Activated CD4-positive, alpha-beta memory T cell treated with anti-CD3 and anti-CD28 coated beads, Interleukin-2, amount 10 ng/mL, durations not matched to agents 7 days and 5 days (primary cell): ENCODE measurements at places on chromosomes 3 and 15. TPM values are rescaled to one million over a fixed set of nuclear protein-coding genes. Genes with fewer than 3 reads are reported as not detected.

GPR160 gene
- 13.8 TPM for total RNA-seq

MKRN3 gene
- 4.4 TPM for total RNA-seq

DNA sequence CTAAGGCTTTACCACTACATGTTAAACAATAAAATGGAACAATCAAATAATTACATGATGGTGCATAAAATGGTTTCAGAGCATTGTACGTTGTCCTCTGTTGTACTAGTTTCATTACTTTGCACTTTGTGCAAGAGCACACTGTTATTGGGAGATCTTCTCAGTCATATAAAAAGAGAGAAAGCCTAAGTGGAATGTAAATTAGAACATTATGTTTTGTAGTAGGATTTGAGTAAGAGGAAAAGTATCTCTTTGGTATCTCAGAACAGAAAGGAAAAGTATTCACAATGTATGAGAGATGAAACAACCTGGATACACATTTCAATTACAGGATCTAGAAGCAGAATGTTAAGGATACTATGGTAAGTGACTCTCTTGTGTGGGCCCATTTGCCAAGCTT is 26.9 kb upstream of the PLSCR2 start:
- no peaks in the 10 kb centered on the region for H3K36me3 ChIP-seq
- no peak for DNase-seq
- no peak overlapping the region for H3K27ac ChIP-seq
- H3K4me1 ChIP-seq: peaks cover 17% of the 10 kb centered on the region
- peaks cover 24% of the 10 kb centered on the region for H3K27me3 ChIP-seq

GRCh38 chr3:19030522-19030839 is 117.8 kb upstream of the KCNH8 start:
- DNase-seq: no peak
- no peaks in the 10 kb centered on the region for H3K36me3 ChIP-seq
- no peak overlapping the region for H3K4me3 ChIP-seq
- no peaks in the 10 kb centered on the region for H3K4me1 ChIP-seq

DNA sequence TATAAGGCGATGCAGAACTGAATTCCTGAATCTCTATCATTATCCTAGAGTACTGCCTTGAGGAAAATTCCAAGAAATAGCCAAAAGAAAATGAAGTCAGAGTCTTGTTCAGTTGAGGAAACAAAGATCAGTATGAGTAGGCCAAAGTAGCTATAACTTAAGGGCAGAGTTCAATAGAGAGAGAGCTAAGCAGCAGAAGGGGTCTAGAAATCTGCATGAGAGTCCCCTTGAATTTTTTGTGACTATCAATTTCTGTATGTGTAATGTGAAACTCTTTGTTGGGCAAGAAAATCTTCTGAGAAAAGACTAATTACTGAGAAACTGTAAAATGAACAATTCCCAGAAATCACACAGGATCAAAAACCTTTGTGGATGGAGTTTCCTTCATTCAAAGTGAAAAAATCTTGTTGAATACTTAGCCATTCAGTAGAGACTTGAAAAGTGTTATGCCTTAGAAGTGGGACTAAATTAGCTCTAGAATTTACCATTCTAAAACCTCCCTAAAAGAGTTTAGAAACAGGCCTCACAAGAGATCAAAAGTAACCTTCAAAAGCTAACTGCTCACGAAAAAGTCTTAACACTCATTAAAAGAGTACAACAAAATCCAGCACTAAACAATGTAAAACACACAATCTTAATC is 43.1 kb upstream of the FNDC3B start:
- H3K4me1 ChIP-seq: peaks cover 18% of the 10 kb centered on the region
- H3K36me3 ChIP-seq: peaks cover 5% of the 10 kb centered on the region
- DNase-seq: no peak
- no peak overlapping the region for H3K4me3 ChIP-seq

GRCh38 chr3:157040456-157040855 is 119.5 kb downstream of the CCNL1 start:
- H3K4me3 ChIP-seq: no peak overlapping the region
- no peaks in the 10 kb centered on the region for H3K4me1 ChIP-seq
- DNase-seq: no peak
- H3K27me3 ChIP-seq: peaks cover 31% of the 10 kb centered on the region
- H3K27ac ChIP-seq: no peak overlapping the region

DNA sequence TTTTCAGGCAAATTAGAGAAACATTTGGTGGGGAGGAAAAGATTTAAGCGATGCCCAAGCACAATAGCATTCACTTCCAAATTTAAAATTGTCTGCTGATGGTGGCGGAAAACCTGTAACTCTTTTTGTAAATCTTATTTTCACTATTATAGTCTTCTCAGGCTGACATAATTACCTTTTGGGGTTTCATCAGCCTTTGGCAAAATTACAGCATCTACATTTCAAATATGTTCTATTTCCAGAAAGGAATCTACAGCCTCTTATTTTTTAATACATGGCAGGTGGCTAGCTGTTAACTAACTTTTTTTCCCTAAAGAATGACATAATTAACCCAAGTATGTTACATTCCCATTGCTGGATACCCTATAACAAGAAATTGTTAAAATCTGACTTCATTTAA is 391.5 kb upstream of the CCDC54 start:
- H3K4me3 ChIP-seq: no peak overlapping the region
- H3K27ac ChIP-seq: no peak overlapping the region
- no peak for DNase-seq
- no peaks in the 10 kb centered on the region for H3K36me3 ChIP-seq
